Iris pigment epithelial cell (primary cell): ENCODE measurements at places on chromosomes 12 and 14.

- DNase-seq, result no peak
Observed at GRCh38 chr14:95375539-95376109, 55.9 kb upstream of the CLMN start.

DNA sequence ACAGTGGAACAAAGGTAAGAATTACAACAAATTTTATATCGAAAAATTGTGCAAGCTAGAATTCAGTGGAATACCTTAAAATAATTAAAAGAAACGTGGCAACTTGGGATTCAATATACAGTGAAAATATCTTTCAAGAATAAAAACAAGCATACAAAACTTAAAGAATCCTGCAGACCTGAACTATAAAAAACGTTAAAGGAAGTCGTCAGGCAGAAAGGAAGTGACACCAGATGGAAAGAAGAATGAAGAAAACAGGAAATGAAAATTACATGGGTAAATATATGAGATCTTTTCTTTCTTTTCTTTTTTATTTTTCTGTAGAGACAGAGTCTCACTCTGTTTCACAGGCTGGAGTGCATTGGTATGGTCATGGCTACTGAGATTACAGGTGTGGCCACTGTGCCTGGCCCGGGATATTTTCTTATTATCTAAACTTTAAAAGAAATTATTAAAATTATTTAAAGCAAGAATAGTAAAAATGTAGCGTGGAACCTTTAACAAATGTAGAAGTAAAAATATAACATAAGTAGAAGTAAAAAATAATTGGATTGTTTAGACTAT is 4.7 kb downstream of the MGP start:
- no peak for DNase-seq

GRCh38 chr14:91058042-91058581 is 2.3 kb downstream of the RPS6KA5 start:
- DNase-seq, result no peak

DNA sequence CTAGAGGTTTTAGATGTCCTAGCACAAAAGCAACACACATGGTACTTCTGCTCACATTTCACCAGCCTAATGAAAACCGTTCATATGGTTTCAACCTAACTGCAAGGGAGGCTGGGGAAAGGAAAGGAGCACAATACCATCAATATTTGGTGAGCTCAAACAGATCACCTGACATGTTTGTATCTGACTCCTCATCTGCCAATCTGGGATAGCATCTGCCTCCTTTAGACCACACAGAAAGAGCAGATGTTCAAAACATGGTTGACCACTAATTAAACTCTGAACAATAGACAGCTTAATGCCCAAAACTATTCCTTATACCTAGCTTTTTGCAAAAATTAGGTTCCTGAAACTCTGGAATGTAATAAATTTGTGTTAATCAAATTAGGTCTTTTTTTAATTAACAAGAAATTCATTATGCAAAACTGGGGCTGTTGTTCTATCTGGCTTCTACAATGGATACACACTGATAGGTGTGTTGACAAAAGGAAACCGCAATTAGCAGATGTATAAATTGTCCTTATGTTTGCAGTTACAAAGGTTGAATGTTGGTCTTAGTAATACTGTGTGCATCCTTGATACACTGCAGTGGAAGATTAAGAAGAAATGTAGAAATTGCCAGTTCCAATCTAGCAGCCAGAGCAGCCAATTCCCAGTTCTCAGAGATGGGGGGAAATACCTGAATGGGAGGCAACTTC is 89.3 kb downstream of the DUSP6 start:
- DNase-seq, result no peak

GRCh38 chr12:126856958-126857357 is 1410.0 kb upstream of the TMEM132C start:
- DNase-seq, result no peak

DNA sequence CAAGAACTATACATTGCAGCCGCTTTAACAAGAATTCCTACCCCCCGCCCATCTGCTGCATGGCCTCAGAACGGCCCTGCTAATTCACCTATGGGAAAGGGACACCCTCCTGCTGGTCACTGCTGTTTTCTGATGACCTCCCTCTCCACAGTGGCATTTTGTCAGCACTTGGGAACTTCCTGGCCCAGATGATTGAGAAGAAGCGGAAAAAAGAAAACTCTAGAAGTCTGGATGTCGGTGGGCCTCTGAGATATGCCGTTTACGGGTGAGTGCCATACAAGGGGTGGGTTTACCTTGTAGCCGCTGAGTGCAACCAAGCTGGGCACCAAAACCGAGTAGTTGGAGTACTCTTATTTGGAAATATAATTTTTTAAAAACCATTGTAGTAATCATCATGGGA is 2.7 kb downstream of the PXMP2 start:
- no peak for DNase-seq
